Stimulated activated CD4-positive, alpha-beta T cell treated with anti-CD3 and anti-CD28 coated beads, Interleukin-12 subunit alpha, Interleukin-12 subunit beta, amount 100 ng/mL, for 24 hours (primary cell): ENCODE measurements at places on chromosomes 7 and 10.

- no peak for DNase-seq
Observed at GRCh38 chr10:85902051-85902450, 464.5 kb downstream of the GRID1 start.

GRCh38 chr7:157411580-157411979, 74.8 kb downstream of the DNAJB6 start:
- DNase-seq, result no peak

- DNase-seq, result no peak
Observed at GRCh38 chr10:100688201-100688600, 57.2 kb upstream of the PAX2 start.

DNA sequence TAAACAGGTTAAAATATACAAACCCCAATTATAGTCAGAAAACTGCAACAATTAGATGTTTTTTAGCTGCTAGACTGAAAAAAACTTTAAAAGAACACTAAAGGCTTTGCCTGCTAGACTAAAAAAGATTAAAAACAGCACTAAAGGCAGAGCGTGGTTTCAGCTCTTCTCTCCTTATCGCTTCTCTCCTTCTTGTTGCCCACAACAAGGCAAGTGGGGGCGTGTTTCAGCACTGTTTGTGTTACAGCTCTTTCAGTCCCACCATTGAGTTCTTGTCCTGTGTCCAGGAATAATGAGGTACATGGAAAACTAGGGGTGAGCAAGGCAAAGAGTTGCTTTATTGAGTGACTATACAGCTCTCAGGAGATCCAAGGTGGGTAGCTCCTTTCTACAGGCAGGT, 112.3 kb downstream of the HPSE2 start:
- no peak for DNase-seq

DNA sequence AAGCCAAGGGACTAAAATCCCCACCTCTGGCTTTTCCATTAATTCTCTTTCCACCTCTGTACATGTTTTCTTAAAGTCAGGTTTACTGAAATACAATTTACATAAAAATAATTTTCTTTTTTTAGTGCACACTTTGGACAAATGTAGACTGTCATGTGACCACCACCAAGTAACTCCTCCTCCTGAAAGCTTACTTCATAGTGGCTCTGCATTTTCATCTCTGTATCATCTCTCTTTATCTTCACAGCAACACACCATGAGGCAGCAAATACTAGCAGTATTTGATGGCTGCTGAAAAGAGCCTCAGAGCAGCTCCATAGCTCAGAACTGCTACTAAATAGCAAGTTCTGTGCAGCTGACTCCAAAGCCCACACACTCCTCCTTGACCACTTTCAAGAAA, 17.3 kb downstream of the WDFY4 start:
- no peak for DNase-seq

- DNase-seq, result no peak
Observed at GRCh38 chr10:79084012-79084971, 15.5 kb downstream of the ZMIZ1 start.

DNA sequence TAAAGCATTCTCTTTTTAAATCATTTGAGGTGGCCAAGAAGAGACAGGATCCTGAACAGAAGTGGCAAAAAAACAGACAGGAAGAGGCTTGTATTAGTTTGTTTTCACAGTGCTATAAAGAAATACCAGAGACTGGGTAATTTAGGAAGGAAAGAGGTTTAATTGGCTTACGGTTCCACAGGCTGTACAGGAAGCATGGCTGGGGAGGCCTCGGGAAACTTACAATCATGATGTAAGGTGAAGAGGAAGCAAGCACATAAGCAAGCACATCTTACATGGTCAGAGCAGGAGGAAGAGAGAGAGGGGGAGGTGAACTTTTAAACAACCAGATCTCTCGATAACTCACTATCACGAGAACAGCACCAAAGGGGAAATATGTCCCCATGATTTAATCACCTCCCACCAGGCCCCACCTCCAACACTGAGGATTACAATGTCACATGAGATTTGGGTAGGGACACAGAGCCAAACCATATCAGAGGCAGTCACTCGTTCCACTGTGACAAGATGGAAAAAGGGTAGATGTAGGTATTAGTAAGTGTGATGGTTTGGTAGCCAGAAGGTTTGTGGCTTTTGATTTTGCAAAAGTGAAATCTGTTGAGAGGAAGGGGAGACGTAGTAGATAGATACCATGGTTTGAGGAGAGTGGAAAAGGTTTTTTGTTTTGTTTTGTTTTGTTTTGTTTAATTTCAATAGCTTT, 5.1 kb downstream of the MSRB2 start:
- DNase-seq, result no peak

GRCh38 chr7:90816511-90817142, 220.5 kb downstream of the CDK14 start:
- DNase-seq, result no peak
